ENCODE measurements at places on chromosomes 1 and 21.
A peak's percentile ranks its signal among the peaks of the same experiment; 100 is the strongest.

DNA sequence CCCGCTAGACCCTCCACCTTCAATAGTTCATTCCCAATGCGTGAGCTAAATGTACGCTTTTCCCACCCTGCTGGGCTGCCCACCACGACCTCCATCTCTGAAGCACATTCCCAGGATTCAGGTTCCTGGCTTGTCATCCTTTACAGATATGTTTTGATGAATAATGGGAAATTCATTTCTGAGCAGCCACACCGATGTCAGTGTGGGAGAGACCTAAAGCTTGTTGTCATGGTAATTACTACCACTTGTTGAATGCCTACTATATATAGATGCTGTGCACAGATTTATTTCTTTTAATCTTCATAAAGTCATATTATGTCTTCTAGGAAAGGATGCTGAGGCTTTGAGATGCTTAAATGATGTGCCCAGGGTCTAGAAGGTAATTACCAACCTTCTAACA is 8.0 kb downstream of the RCSD1 start:
- no peak for DNase-seq

DNA sequence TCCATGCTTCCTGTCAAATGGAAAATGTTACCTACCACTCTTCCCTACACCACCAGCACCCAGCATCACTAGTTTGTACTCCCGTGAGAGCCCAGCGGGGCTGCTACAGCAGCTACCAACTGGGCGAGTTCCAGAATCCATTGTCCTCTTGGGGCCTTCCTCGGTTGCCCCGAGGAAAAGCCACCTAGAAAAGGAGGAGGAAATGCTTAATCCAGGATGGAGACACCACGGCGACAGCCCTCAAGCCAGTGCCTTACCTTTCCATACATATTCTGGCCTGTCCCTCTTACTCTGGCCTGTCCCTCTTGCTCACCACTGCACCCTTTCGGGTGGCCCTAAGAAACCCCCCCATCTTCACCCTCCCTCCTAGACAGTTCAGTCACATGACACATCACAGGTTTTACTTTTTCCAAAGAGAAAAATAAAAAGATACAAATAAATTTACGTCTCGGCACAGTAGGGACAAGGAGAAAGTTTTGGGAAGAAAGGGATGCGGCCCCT is 478 bp downstream of the RIT1 start:
- DNase-seq, result no peak

GRCh38 chr1:178284058-178284457 is 190.2 kb downstream of the RASAL2 start:
- no peak for DNase-seq

DNA sequence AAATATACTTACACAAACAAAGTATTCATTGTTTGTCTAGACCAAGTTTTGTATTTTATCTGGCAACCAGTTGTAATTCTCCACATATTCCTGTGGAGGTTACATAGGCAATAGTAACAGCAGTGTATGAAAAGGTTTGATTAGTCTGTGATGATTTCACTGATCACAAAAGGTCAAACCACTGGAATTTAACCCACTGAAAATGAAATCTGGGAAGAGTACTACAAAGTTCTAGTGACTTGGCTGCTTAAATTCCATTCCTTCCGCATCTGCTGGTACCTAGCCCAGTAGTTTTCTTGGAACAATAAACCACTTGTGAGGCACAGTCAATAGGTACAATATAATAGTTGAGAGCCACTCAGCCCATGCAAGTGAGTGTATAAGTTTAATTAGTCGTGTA is 205.4 kb downstream of the NFIA start:
- DNase-seq, result no peak

GRCh38 chr1:223110952-223111351 is 32.1 kb downstream of the TLR5 start:
- no peak for DNase-seq

GRCh38 chr1:193661385-193661784 is 475.0 kb upstream of the B3GALT2 start:
- no peak for DNase-seq

GRCh38 chr1:230819976-230820375 is 48.3 kb downstream of the C1orf198 start:
- DNase-seq, result no peak

DNA sequence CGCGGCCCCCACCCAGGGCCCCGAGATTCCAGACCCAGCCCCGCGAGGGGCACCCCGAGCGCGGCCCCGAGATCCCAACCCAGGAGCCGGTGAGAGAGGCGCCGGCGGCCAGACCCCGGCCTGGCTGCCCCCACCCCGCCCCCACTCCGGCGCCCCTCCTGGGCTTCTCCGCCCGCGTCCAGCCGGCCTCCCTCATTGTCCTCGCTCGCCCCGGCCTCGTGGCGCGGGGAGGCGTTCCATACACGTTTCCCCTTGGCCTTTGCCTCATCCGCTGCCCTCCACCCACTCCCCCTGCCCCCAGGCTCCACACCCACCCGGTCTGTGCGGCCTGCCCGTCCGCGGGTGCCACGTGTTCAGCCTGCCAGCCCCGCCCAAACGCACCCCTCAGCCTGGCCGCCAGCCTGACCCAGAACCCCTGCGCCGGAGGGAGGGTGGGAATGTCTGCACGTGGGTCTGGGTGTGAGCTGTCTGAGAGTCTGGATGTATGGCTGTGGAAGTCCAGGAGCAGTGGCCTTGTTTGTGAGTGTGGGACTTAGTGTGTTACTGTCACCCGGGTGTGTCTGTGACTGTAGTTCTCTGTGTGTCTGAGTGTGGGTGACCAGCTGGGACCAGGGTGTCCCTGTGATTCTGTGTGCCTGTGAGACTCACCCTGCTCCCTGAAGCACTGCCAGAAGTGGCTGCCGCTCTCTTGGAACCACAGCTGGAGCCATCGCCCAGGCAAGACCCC is 681 bp downstream of the B4GALT2 start:
- DNase-seq, result peak; percentile 22

- peak; percentile 2 for DNase-seq
Observed at GRCh38 chr1:63774617-63775417, 1.0 kb downstream of the ROR1 start.

DNA sequence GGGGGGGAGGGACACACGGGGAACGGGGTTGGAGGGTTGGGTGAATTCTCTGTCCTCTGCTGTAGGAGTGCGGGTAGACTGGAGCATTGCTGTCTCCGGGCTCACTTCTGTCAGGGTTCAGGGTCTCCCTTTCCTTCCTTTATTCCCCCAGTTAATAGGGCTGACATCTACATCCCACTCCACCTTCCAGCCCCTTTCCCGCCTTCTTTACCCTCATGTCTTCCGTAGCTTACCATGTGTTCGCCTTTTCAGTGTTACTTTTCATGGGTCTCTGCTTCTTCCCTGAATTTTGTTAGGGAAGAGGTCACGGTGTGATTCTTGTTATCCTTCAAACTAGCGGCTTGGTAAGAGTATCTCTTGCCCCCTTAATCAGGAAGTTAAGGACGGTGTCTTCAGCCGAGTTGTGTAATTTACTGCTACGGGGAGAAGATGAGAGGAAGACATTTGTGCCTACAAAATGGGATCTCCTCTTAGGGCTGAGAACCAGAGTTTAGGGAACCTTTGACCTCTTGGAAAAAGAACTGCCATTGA is 917 bp downstream of the RAP1A start:
- DNase-seq, result no peak

GRCh38 chr1:67632356-67632755 is 52.6 kb upstream of the GADD45A start:
- DNase-seq, result no peak

GRCh38 chr1:207860531-207860930 is 50.4 kb downstream of the CD34 start:
- no peak for DNase-seq

GRCh38 chr1:151832318-151832980 is 847 bp upstream of the RORC start:
- DNase-seq, result no peak

DNA sequence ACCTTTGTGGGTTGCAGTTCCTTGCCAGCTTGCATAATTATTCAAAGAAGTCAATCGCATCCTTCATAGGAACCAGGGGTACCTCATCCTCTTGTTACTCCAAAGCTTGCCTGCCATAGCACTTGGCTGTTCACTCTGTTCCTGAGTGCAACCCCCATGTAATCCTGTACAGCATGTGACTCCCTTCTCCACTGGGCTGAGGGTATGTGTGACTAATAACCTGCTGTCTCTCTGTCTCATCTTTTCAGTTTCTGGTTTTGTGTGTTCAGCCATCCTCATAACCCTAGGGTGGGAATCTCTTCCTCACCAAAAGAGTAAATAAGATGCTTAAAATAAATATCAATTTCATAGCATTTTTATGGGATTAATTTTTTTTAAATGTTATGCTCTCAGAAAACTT is 351.9 kb downstream of the S1PR1 start:
- no peak for DNase-seq

DNA sequence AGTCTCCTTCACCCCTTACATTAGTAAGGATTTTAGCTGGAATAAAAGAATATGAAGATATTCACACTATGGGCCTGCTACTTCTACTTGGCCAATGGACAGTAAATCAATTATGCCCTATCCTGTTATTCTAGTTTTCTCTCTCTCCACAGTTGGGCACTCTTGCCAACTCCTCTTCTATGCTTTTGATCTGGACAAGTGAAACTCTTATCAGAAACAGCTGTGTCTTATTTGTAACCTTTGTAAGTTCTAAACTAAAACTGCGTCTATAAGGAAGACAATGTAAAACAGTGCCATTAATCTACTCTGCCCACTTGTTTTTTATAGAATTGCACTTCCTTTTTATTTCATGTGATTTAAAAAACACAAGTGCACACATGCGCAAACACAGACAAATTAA is 244.0 kb upstream of the DMRTA2 start:
- no peak for DNase-seq

GRCh38 chr1:193211539-193211938 is 25.1 kb upstream of the B3GALT2 start:
- DNase-seq, result no peak

GRCh38 chr1:227392984-227393764 is 74.9 kb upstream of the CDC42BPA start:
- no peak for DNase-seq

GRCh38 chr1:25692560-25692959 is 76.0 kb downstream of the MAN1C1 start:
- no peak for DNase-seq

DNA sequence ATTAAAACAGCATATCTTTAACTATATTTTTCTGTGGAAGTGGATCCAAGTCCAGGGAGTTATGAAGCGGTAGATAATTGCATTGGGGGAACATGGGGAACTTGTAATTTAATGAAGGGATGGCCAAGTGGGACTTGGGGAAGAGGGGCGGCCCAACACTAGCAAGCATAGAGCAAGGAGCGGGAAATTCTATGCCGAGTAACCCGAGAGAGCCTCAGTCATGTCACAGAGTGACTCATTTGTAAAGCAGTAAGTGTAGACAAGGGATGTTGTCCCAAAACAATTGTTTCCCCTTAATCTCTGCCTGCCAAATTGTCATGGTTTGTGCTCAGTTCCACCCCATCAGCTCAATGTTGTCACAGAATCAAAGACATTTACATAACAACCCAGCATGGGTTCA is 620.1 kb downstream of the AJAP1 start:
- DNase-seq, result no peak

- no peak for DNase-seq
Observed at GRCh38 chr1:162213281-162213912, 143.9 kb downstream of the NOS1AP start.

GRCh38 chr1:40926441-40926840 is 53.1 kb upstream of the CTPS1 start:
- no peak for DNase-seq

DNA sequence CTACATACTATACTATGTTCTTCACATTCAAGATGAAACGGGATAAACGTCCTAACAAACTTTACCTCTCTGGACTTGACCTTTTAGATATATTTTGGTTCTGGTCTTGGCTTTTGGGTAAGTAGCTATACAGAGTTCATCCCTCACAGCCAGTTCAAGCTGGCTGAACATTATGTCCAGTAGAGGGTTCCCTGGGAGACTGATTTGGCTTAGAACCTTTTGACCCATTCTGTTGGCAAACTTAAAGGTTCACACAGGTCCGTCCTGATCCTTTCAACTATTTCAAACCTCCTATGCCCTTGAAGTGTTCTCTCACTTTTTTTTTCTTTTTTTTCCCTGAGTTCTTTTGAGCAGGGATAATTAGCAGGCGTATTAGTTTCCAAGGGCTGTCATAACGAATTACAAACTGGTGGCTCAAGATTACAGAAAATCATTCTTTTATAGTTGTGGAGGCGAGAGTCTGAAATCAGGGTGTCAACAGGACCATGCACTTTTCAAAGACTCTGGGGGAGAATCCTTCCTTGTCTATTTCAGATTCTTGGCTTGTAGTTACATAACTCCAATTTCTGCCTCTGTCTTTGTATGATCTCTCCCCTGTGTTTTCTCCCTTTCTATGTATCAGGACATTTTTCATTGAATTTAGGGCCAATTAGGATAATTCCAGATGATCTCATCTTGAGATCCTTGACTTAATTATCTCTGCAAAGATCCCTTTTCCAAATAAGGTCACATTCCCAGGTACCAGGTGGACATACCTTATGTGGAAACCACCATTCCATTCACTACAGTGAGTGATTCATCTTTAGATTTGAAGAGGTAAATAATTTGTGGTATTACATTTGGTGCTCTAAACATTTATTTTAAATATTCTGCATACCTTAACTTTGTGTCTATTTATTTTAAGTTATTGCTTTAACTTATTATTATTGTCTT is 257.4 kb upstream of the USP25 start:
- no peak for DNase-seq

DNA sequence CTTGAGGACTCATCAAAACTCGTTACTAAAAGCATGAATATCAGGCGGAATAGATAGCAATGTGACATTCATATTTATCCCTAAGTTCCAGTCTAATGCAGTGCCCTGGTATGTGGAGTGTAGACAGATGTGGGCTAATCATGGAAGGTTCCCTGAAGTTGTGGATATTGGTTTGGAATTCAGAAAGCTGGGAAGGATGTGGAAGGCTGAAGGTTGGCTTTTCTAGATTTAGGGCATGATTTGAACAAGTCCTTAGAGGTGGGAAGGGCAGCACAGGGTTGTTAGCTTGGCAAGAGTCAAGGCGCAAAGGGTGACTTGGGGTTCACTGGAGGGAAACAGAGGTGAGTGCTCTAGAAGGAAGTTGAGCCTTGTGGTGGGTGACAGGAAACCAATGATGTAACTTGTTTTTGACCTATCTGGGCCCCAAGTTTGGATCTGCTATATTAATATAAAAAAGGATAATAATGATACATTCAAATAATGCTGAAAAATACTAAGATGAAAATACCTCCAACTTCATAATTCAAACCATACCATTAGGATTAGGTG is 21.9 kb downstream of the LGALS8 start:
- DNase-seq, result no peak

DNA sequence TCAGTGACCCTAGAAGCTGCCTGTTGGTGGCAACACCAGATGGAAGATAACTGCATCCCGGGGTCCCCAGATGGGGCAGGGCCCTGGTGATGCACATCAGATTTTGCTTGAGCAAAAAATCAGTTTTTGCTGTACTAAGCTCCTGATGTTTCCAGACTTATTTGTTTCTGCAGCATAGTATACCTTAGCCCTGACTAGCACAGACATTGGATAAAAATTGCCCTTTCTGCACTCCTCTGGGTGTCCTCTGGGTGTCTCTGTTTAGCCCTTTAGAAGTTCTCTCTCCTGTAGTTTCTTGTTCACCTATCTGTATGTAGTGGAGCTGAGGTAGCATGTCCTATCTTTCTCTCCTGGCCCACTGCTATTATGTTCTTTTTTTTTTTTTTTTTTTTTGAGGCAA is 30.3 kb upstream of the PLA2G2C start:
- DNase-seq, result no peak
